ENCODE measurements at places on chromosomes 2 and 18.
A peak's percentile ranks its signal among the peaks of the same experiment; 100 is the strongest.

- DNase-seq = no peak
These were observed 15.6 kb downstream of the SUCLG1 start for GRCh38 chr2:84443477-84443876.

DNA sequence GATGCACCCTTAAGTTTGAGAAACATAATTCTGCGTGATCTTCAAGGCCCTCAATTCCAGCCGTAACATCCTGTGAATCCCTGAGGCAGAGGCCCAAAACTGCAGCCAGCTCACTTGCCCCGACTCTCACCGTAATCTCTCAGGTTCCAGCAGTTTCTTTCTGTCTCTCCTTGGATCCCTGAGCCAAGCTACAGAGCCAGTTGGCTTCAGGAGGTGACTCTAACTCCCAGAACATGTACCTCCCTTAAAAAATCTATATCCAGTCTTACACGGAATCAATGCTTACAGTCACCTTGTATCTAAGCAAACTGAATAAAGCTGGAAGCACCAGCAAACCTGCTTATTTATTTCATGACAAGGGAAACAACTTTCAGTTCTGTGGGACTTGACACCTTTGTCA, 300.4 kb downstream of the SETBP1 start:
- no peak for DNase-seq

DNA sequence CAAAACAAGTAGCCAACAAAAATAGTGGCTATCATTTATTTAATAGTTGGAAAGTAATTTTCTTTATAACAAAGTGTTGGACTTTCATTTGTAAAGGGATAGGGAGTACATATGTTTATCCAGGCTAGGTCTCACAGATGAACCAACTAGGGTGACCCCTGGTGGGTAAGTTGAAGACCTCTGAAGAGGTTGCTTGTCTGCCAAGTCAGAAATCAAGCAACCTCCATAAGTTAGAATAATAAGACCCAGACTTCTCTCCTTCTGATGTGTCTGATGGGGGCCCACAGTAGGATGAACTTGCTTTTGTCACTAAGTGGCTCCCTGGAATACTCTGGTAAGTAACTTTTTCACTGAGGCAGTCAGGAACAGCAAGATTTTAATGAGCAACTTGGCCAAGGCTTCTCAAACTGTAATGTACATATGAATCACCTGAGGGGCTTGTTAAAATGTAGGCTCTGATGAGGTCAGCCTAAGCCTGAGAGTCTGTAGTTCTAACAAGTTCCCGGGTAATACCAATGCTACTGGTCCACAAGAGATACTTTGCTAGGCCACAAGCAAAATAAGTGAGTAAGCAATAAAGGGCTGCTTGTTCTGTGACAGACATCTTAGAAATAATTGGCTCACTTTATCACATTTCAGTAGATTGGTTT, 319.6 kb downstream of the PIK3C3 start:
- no peak for DNase-seq

- DNase-seq = no peak
These were observed 113.9 kb downstream of the INO80D start for GRCh38 chr2:205972113-205972512.

DNA sequence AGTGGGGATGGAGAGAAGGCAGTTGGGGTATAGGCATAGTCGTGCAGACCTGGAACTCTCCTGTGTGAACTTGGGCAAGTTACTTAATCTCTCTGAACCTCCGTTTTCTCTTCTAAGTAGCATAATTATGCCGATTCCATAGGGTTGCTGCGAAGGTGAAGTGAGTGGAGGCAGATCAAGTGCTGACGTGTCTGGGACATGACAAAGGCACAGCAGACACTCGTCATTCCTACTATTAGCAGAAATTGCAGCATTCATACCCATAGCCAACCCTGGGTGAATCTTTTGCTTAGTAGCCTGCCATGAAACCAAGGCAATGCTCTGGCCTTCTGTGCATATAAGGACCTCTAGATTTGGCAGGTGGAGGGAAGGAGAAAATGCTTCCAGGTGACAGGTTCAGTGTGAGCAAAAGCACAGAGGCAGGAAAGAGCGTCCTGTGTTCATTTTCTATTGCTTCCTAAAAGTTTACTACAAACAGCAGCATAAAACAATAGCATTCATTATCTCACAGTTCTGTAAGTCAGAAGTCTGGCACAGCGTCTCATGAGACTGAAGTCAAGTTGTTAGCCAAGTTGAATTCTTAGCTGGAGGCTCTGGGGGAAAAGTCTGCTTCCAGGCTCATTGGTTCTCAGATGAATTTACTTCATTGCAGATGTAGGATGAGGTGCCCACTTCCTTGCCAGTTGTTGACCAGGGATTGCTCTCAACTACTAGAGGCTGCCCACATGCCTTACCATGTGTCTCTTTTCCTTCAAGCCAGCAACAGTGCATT, 77.8 kb downstream of the CTIF start:
- DNase-seq = no peak

DNA sequence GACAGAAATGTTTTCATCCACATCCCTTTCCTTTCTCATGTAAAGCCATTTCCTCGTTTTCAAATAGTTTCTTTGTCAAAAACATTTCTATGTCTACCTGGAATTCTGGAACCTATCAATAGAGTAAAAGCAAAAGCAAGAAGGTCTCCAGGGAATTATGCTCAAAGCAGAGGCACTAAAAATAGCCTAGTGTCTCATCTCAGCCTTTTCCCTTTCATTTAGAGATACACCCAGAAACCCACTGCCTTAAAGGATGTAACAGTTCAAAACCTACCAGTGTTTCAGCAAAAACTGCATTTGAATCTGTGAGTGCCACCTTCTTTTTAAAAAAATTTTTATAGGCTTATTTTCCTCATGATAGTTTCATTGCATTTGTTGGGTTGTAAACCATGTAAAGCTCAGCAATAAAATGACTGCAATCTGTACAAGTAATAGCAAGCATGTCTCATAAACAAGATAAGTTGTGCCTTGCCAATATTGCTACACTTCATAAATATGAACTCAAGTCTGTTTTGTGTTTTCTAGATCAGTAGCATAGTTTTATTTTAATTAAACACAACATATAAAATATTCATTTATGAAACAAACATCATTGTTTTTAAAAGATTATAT, 927.3 kb upstream of the ACVR2A start:
- no peak for DNase-seq

DNA sequence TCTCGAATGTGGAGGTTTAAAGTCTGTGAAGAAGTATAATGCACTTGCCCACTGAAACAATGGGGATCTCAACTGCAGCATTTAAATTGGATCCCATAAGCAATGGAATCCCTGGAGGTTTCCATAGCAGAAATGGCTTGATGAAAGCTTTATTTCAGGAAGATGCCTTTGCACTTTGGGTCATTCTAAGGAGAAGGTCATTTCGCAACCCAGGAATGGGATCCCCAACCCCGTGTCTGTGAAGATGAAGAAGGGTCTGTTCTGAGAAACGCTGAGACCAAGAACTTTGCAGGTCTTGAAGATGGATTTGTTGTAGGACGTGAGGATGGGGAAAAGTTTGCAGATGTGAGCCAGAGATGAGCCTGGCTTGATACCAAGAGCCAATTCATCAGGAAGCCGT, 1.8 kb upstream of the KCNG3 start:
- DNase-seq = no peak

DNA sequence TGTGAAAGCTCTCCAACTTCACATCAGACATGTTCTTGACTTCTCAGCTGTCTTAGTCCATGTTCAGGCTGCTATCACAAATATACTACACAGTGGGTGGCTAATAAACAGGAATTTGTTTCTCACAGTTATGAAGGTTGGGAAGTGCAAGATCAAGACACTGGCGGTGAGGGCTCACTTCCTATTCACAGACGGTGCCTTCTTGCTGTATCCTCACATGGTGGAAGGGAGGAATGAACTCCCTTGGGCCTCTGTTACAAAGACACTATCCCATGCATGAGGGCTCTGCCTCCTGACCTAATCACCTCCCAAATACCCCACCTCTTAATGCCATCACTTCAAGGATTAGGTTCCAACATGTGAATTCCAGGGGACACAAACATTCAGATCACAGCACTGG, 9.7 kb downstream of the UXS1 start:
- no peak for DNase-seq

DNA sequence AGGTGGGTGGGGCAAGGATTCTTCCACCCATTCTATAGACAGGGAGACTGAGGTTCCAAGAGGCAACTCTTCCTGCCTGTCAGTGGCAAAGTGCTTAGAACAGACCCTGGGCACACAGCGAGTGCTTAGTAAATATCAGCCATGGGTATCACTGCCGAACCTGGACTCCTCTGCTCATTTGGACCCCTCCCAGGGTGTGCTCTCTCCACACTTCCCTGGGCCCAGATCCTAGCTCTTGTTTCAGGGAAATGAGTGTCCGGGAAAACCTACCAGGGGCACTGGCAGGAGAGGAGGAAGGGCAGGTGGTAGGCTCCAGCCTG, 136.3 kb downstream of the CYP26B1 start:
- DNase-seq = no peak

DNA sequence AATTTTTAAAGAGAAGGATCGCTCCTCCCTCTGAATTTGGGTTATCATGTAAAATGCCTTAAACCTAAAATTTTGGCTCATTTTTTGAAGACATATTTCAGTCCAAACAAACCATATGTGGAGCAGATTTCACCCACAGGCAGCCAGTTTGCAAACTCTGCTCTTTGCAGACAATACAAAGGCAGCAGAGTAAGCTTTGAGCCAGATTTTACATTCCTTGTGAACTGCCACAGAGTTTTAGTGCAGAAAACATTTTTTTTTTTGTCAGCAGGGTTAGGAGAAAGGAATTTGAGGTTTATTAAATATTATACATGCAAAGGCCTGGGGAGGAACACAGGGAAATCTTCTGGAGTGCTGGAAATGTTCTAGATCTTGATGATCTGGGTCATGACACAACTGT, 171.9 kb upstream of the FN1 start:
- no peak for DNase-seq

DNA sequence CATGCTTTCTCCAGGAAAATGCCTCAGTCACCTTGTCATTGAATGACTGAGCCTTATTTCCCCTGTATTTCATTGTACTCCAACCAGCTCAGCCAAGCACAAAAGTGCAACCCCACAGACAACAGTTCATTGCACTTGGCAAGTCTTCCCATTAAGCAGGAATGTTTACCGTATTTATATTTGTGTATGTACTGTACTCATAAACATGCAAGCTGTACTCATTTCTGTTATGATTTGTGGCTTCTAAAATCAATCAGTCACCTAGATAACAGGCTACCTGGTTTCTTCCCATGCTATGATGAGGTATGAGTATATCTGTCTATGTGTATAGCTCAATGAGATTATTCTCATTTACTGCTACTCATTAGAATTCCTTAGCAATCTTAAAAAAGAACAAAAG, 505.5 kb upstream of the FAM98A start:
- DNase-seq = no peak

DNA sequence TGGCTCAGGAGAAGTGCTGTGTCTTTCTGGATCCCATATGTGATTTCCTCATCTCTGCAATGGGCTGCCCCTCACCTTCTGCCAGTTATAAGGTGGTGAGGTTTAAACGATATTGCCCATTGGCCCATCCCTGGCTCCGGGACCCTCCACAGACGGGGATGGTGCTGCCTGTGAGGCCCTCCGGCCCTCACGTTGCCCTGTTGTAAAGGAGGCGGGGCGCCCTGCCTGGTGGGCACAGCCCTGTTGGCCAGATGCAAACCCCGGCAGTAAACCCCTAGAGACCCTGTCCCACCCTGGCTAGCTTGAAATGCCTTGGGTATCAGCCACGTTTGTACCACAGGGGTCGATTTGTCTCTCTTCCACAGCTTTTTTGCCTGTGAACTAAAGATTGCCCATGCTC, 7.4 kb downstream of the ARHGEF4 start:
- DNase-seq = no peak

DNA sequence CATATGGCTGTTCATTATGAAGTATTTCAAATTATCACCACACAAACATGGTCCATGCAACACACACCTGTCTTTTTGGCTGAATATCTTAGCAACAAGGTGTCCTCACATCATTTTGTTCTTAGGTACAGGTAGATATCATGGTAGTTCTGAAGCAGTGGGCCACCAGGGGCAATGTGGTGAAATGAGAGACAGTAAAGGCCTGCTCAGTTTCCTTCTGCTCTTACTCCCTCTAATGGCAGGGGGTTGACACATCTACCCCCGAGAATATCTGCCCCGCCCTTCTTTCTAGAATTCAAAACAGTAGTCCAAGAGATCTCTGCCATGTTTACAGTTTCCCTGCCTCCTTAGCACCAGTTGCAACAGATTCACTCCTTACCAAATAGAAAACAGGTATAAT, 147.0 kb upstream of the KLHL14 start:
- DNase-seq = no peak

GRCh38 chr2:127645395-127646291, at the start of gene GPR17:
Gene GPR17, plus strand, starts transcription at chr2:127646153. Its CDS starts 4,583 bp downstream, at chr2:127650736.
- no peak for DNase-seq

DNA sequence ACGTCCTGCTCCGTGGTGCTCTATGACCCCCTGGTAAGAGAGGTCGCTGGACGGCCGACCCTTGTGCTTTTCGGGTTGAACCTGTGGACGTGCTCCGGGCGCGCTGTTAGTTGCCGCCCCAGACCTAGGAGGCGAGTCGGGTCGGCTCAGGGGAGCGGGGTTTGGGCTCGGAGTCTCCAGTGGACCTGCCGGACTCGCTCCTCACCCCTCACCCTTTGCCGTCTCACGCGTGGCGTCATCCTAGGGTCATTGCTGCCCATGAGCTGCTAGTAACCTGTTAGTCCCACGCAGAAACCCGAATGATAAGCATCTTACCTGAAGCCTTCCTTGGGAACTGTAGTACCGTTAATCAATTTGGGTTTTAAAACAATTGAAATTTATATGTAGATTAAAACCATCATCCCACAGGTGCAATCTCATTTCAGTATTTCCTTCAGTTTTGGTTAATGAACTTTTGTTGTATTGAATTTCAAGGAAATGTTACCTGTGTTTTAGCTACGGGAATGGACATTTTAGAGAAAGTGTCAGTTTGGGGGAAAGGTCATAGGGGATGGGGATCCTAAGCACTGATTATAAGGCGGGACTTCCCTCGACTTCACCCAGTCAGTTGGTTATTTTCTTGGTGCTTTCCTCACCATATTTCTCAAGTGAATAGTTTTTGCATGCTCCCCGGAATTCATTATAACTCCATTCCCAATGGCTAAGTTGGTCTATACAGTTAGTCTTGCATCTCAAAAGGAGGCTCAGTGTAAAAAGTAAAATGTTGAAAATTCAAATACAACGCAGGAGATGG, 536 bp downstream of the ELP2 start:
- peak; percentile 38 for DNase-seq

Measured in DMS79 treated with DMSO at 0.1 percent for 48 hours (cell line).